GM03348 (cell line): ENCODE measurements at places on chromosomes 4 and X.

DNA sequence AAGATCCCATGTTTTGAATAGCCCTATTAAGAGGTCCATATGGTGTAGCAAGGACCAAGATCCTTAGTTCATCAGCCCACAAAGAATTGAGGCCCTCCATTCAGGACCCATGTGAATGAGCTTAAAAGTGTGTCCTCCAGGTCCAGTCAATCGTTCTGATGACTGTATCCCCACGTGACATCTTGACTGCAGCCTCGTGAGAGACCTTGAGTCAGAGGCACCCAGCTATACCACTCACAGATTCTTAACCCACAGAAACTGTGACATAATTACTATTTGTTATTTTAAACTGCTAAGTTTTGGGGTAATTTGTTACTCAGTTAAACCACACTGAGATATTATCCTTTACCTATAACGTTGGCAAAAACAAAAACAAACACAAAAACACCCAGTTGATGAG is 62.4 kb downstream of the ZNF182 start:
- no peak for DNase-seq

GRCh38 chr4:27210956-27211355 is 350.3 kb downstream of the STIM2 start:
- no peak for DNase-seq

DNA sequence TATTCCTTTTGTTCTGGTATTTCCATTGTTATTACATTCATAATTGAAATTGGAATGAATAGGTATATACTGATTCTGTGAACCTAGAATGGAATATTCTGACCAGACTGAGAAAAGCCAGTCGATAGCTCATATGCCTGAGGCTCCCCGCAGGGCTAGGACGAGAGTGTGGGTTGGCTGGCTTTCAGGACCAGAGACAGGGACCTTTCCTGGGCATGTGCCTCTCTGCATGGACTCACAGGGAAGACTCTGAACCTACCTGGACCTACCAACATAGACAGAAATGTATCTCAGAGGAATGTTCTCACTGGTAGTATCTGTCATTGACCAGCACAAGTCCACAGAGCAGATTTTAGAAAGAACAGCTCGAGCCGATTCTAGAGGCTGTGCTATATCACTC is 214.6 kb downstream of the FRMPD4 start:
- no peak for DNase-seq

DNA sequence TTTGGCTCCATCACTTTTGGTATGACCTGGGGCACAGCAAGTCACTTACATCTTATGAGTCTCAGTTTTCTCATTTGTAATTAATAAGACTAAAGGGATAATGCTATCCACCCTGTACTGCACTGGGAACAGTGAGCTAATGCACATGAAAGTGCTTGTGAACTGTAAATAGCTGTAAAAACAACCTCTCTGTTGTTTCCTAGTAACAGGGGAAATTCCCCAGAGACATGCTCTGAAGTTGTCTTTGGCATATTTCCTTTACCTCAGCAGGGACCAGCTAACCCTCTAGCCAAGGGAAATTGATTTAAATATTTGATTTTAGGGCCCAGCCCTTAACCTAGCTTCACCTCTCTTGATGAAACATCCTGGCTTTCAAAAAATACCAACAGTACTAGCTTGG is 6.1 kb upstream of the CYSLTR1 start:
- DNase-seq: no peak

- no peak for DNase-seq
These were observed 50.5 kb downstream of the TIGD2 start for GRCh38 chr4:89161841-89162240.

DNA sequence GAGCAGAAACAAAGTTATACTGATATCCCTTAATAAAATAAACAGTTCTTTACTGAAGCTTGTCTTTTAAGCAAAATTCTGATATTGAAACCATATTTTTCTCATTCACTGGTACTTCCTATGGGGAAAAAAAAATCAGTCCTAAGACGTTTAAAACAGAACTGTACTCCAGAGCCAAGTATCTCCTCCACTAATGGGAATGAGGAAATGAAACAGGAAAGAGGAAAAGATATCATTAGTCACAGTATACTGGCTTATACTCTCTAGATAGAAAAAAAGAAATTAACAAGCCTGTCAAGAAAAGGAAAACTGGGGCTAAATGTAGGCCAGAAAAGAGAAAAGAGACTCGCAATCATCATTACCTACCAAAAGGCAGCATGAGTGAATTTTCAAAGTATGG is 252.7 kb downstream of the CENPC start:
- no peak for DNase-seq

DNA sequence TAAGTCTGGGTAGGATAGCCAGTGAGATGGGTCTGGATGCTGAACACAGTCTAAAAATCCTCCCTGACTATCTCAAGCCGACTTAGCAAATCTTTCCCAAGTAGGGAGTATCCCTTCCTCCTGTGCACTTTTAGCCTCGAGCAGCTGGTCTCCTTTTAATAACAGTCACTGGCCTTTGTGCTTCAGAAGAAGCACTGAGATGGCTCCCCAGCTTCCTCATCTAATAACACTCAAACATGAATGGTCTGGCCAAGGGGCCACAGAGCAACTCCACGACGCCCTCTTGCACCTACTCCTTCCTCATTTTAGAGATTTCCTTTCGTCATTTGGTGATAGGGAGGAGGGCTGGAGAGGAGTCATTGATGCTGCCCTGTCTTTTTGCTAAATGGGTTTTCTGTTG is 78.8 kb upstream of the TMEM150C start:
- no peak for DNase-seq

- no peak for DNase-seq
These were observed 544.6 kb downstream of the IL15 start for GRCh38 chr4:142181021-142181420.

- no peak for DNase-seq
These were observed 16.1 kb downstream of the AFP start for GRCh38 chr4:73451981-73452747.

GRCh38 chr4:3237712-3238560 is 11.0 kb upstream of the MSANTD1 start:
- no peak for DNase-seq

DNA sequence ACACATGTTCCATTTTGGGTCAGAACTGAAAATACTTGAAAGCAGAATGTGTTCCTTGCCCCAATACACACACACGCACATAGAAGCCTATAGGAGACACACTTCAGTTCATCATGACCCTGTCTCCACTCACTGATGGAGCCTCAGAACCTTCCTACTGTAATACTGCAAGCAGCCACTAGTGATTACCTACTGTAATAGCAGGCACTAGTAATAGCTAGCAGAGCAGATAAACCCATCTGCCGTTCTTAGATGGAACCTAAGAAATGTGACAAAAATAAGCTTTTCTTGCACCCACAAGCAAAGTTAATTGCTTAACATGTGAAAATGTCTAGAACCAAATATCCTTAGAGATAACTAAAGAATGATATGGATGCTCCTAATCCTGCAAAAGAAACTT is 13.6 kb downstream of the AMTN start:
- no peak for DNase-seq

DNA sequence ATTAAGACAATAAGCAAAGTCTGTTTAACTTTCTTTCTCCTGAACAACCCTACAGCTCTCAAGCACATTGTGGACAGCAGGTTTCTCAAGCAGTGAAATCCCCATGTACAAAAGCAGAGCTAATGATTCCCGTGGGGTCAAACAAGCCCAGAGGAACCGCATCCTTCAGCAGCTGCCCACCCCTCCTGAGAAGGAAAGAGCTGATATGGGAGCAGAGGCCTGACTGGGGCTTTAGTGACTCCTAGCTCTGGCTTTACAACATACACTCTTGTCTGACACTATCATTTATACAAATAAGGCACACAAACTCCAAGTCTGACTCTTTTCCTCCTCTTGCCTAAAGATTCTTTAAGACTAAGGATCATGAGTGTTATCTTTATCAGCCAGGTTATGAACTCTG is 32.8 kb downstream of the HDAC8 start:
- no peak for DNase-seq

GRCh38 chr4:174388461-174389145 is 104.9 kb downstream of the CEP44 start:
- DNase-seq: no peak

- no peak for DNase-seq
These were observed 117.4 kb downstream of the DIPK2B start for GRCh38 chrX:45083314-45083713.

GRCh38 chr4:136056748-136057147 is 1475.5 kb downstream of the PCDH18 start:
- no peak for DNase-seq

DNA sequence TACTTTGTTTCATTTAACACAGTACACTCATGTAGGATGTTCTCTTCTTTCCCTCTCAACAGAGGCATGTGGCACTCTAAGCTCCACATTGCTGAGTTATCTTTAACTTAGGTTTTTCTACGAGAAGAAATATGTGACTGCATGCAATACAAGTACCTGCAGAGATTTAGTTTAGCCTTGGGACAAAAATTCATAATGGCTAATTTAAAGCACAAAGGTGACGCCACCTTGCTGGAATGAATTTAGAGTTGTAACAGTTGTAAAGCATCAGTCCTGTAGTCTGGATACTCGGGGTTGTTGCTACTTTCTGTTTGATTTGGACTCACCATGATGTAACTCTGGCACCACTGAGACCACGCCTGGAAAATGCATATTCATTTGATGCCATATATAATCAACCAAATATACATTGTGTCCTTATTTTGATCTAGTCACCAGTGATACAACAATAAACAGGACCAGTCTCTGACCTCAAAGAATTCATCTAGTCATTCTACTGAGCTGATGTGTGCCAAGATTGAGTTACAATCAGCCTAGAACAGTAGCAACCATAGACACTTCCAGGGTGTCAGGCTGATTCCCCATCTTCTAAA is 451.0 kb upstream of the ZFP42 start:
- DNase-seq: no peak

DNA sequence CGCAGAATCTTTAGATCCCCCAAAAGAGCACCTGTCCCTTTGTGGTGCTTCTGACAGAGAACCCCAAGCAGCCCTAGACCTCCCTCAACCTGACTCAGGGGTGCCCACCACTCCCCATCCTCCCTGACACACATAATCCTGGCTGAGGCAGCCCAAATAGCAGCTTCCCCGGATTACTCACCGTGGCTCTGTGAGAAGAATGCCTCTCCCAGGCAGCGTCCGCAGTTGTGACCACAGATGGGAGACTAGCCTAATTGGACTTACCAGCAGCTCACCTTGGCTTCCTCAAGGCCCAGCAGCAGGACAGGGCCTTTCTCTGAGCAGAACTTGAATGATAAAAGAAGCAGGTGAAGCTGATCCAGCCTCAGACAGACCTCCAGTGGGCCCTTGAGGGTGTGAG is 10.3 kb upstream of the ODAPH start:
- DNase-seq: peak; percentile 66

- DNase-seq: no peak
These were observed 1199.9 kb upstream of the DIAPH2 start for GRCh38 chrX:95484781-95485180.

GRCh38 chr4:11201256-11201655 is 227.4 kb downstream of the HS3ST1 start:
- DNase-seq: no peak

- no peak for DNase-seq
These were observed 15.0 kb upstream of the CT47A1 start for GRCh38 chrX:121000589-121000988.

- DNase-seq: no peak
These were observed 86.8 kb downstream of the ABLIM2 start for GRCh38 chr4:8071766-8072165.

GRCh38 chrX:132181364-132181763 is 37.9 kb downstream of the RAP2C start:
- DNase-seq: no peak

- DNase-seq: peak; percentile 23
These were observed 102.8 kb downstream of the CBR4 start for GRCh38 chr4:168907119-168907698.

DNA sequence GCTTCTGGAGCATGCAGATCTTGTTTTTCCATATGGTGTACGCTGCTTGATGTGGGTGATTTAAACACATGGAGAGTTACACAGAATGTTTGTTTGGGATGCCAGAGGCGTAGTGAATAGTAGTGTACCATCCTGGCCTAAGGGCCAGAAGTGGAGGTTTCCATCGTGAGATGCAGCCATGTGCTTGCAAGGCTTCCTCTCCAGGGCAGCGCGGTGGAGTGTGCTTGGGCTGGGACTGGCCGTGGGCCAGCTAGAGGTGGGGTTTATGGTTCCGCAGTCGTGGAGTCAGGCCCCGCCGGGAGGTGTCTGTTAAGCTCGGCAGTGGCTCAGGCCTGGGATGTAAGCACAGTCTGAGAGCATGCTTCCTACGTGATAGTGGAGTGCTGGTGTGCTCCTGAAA is 14.0 kb downstream of the STOX2 start:
- DNase-seq: no peak

- no peak for DNase-seq
These were observed 53.9 kb downstream of the IRF2 start for GRCh38 chr4:184420402-184420801.

DNA sequence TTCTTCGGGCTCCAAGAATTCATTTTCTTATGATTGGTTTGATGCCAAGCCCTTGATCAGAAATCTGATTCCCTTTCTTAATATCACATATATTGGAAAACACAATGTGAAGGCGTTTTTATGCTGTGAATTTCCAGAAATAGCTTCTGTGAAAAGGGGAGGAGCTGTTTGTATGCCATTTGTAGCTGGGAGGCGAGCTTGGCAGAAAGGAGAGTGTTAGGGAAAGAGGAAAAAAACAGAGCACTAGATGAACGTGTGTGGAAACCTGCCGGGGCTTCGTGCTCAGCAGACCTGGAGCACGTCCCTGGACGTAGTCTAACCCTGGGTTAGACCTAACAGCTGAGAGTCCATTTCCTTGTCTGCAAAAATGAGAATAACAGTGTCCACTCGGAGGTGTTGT is 3.4 kb downstream of the CLCN4 start:
- DNase-seq: no peak

- no peak for DNase-seq
These were observed 2.2 kb downstream of the TECRL start for GRCh38 chr4:64407000-64407399.

GRCh38 chr4:38574559-38575333 is 89.3 kb upstream of the KLF3 start:
- DNase-seq: no peak

DNA sequence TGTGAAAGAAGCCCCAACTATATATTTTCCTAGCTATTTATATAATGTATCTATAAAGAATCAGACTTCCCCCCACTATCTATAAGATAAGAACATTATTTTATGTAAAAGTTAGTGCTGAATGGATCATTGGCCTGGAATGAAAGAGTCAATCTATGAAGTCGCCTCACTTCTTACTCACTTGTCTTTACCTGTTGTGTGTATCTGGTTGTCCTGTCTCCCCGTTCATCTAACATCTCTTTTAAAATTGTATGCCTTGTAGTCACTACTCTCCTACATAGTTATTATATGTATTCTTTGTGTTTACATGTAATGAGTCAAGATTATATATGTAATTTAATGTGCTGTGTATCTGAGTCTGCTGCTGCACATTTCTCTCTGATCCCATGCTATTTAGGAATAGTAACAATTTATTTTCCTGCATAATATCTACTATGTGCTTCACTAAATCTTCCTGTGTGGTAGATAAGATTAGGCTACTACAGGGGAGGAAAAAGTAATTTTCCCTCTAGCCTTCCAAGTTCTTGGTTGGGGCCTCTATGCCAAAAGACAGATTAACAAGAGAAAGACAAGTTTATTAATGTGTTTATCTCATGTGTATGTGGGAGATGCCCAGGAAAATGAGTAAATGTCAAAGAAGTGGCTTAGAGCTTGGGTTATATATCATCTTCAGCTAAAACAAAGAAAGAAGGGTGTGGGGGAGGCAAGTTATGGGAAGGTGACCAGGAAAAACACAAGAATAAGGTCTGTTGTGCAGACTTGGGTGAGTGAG is 77.6 kb upstream of the FRMPD4 start:
- DNase-seq: no peak
